ENCODE measurements at places on chromosomes 13 and 19. TPM values are rescaled to one million over a fixed set of nuclear protein-coding genes. Genes with fewer than 3 reads are reported as not detected.

TNNI3 gene
- total RNA-seq, result not detected

MYPOP gene
- total RNA-seq, result 1.6 TPM

KCNK6 gene
- 22.8 TPM for total RNA-seq

S1PR5 gene
- total RNA-seq, result 3.1 TPM

EMC10 gene
- total RNA-seq, result 87.9 TPM

ZNF439 gene
- 2.3 TPM for total RNA-seq

ZIC2 gene
- not detected for total RNA-seq

GIPC3 gene
- 6.1 TPM for total RNA-seq

ACP5 gene
- not detected for total RNA-seq

KCNN4 gene
- total RNA-seq, result 2.3 TPM

NUP58 gene
- 9.7 TPM for total RNA-seq

PPP2R1A gene
- 215 TPM for total RNA-seq

RAB3A gene
- 12.3 TPM for total RNA-seq

B3GNT3 gene
- total RNA-seq, result 0.64 TPM

CGB3 gene
- total RNA-seq, result not detected

MYO9B gene
- 182 TPM for total RNA-seq

CDKN2D gene
- total RNA-seq, result 20.3 TPM

FFAR1 gene
- total RNA-seq, result not detected

TGFB1 gene
- 103 TPM for total RNA-seq

NLRP11 gene
- total RNA-seq, result not detected

IGFL3 gene
- total RNA-seq, result not detected

PTPRS gene
- total RNA-seq, result 517 TPM

GPR42 gene
- total RNA-seq, result not detected

FAM98C gene
- 11.1 TPM for total RNA-seq

KCNRG gene
- 3.3 TPM for total RNA-seq

ADGRE1 gene
- not detected for total RNA-seq

SPIB gene
- not detected for total RNA-seq

KLK5 gene
- not detected for total RNA-seq

SOHLH2 gene
- not detected for total RNA-seq

MCF2L gene
- total RNA-seq, result 112 TPM

SSBP4 gene
- 233 TPM for total RNA-seq

ZNF225 gene
- 3.3 TPM for total RNA-seq

SERP2 gene
- 0.85 TPM for total RNA-seq

PTPRH gene
- total RNA-seq, result 0.64 TPM

CEACAM7 gene
- total RNA-seq, result not detected

SHISA7 gene
- total RNA-seq, result 0.85 TPM

FOXA3 gene
- total RNA-seq, result not detected

METTL21C gene
- total RNA-seq, result not detected

PCP2 gene
- not detected for total RNA-seq

TINCR gene
- total RNA-seq, result not detected

ADGRE2 gene
- 0.21 TPM for total RNA-seq
